ENCODE measurements at places on chromosomes 6 and 20. TPM values are rescaled to one million over a fixed set of nuclear protein-coding genes. Genes with fewer than 3 reads are reported as not detected.

GRCh38 chr20:35196313-35196712, 24.4 kb downstream of the PROCR start:
- no peak overlapping the region for H3K4me3 ChIP-seq
- H3K27me3 ChIP-seq: no peaks in the 10 kb centered on the region
- no peak overlapping the region for H3K27ac ChIP-seq
- peaks cover 20% of the 10 kb centered on the region for H3K4me1 ChIP-seq
- DNase-seq: no peak
- H3K36me3 ChIP-seq: peaks cover 15% of the 10 kb centered on the region

- H3K27ac ChIP-seq: no peak overlapping the region
- no peak for DNase-seq
- H3K4me1 ChIP-seq: no peaks in the 10 kb centered on the region
- H3K27me3 ChIP-seq: peaks cover 58% of the 10 kb centered on the region
Observed at GRCh38 chr20:44398335-44398734, 42.8 kb downstream of the HNF4A start.

HUS1B gene
- not detected for total RNA-seq

TRIM10 gene
- total RNA-seq: not detected

- peaks cover 2% of the 10 kb centered on the region for H3K36me3 ChIP-seq
- H3K4me3 ChIP-seq: no peak overlapping the region
- no peak for DNase-seq
- H3K27me3 ChIP-seq: no peaks in the 10 kb centered on the region
- peaks cover 27% of the 10 kb centered on the region for H3K4me1 ChIP-seq
Observed at GRCh38 chr6:154868143-154868594, 126.9 kb upstream of the TIAM2 start.
